ENCODE measurements at places on chromosomes 2 and 18.

GRCh38 chr2:124402274-124402673, 377.2 kb downstream of the CNTNAP5 start:
- DNase-seq: no peak

- no peak for DNase-seq
Observed at GRCh38 chr18:76584414-76585310, 89.6 kb upstream of the ZNF516 start.

- no peak for DNase-seq
Observed at GRCh38 chr2:33949371-33949770, 350.3 kb upstream of the FAM98A start.

- no peak for DNase-seq
Observed at GRCh38 chr2:241871538-241872312, 2.2 kb downstream of the RTP5 start.

GRCh38 chr2:170206246-170206645, 28.3 kb downstream of the MYO3B start:
- no peak for DNase-seq

DNA sequence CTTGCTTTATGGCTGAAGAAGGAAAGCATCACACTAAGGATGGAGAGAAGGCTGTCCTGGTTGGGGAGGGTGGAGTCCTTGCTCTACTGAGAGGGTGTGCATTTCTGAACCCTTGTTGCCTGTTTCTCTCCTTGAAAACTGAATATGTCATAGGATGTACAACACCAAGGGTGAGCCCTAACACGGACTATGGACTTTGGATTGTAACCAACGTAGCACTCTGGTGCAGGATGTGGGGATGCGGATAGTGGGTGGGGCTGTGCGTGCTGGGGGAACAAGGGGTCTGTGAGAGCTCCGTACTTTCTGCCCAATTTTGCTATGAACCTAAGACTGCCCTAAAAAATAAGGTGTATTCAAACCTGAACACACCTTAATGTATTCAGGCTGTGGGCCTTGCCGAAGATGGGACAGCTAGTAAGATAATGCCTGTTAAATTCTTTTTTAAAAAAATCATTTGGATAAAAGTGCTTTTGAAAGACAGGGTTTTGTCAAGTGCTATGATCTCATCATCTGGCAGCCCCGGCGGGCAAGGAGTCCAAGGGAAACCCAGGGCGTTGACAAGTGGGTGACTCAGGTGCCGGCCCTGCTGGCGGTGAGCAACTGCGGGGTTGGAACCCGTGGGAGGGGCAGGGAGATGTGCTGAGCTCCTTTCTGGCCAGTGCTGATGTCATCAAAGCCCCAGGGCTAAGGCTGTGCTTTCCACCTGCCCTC, 54.0 kb downstream of the GATA6 start:
- no peak for DNase-seq

- DNase-seq: peak; percentile 51
Observed at GRCh38 chr2:203909261-203909967, 27.1 kb upstream of the ICOS start.

- peak; percentile 91 for DNase-seq
Observed at GRCh38 chr2:17753803-17754663, at the start of the genes GEN1 and SMC6. TSS of gene GEN1 (plus strand) at chr2:17754138. CDS start at chr2:17759944, 5,806 bp downstream. TSS of gene SMC6 (minus strand) at chr2:17753810. CDS start at chr2:17745946, 7,864 bp downstream.

DNA sequence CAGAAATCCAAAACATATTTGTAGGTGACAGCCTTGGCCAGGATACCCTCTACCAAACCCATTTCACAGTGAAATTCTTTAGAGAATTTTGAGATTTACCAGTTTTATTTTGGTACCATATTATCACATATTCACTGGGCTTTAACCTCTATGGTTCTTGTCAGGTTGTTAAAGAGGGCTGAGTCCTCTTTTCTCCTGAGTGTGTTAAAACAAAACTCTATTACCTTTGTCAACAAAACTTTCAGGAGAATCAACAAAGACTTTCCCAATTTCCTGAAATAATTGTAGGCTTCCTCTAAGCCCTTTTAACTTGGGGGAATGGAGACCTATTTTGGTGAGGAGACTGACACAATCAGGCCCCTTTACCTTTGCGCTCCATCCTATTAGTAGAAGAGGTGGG, 155.2 kb downstream of the TRABD2A start:
- DNase-seq: no peak

GRCh38 chr2:216341121-216341520, 31.2 kb downstream of the MARCHF4 start:
- no peak for DNase-seq

GRCh38 chr18:63096327-63096874, 223.2 kb downstream of the BCL2 start:
- DNase-seq: no peak

DNA sequence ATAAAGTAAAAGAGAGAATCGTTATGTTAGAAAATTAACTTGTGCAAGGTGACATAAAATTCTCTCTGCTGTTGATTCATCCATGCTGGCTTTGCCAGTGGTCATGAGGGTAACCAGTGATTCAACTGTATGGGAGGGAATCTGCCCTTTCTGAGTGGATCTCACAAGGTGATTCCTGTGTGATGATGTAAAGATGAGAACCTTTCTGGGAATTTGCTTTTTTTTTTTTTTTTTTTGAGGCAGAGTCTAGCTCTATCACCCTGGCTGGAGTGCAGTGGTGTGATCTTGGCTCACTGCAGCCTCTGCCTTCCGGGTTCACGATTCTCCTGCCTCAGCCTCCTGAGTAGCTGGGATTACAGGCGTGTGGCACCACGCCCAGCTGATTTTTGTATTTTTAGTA, 23.3 kb downstream of the RAB31 start:
- no peak for DNase-seq

- no peak for DNase-seq
Observed at GRCh38 chr2:39127973-39128372, 7.1 kb upstream of the SOS1 start.

DNA sequence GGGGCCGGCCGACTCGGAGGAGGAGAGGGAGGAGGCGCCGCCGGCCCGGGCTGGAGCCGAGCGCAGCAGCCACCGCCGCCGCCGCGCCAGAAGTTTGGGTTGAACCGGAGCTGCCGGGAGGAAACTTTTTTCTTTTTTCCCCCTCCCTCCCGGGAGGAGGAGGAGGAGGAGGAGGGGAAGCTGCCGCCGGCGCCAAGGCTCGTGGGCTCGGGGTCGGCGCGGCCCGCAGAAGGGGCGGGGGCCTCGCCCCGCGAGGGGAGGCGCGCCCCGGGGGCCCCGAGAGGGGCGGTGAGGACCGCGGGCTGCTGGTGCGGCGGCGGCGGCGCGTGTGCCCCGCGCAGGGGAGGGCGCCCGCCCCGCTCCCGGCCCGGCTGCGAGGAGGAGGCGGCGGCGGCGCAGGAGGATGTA, 316 bp downstream of the CRIM1 start:
- no peak for DNase-seq

DNA sequence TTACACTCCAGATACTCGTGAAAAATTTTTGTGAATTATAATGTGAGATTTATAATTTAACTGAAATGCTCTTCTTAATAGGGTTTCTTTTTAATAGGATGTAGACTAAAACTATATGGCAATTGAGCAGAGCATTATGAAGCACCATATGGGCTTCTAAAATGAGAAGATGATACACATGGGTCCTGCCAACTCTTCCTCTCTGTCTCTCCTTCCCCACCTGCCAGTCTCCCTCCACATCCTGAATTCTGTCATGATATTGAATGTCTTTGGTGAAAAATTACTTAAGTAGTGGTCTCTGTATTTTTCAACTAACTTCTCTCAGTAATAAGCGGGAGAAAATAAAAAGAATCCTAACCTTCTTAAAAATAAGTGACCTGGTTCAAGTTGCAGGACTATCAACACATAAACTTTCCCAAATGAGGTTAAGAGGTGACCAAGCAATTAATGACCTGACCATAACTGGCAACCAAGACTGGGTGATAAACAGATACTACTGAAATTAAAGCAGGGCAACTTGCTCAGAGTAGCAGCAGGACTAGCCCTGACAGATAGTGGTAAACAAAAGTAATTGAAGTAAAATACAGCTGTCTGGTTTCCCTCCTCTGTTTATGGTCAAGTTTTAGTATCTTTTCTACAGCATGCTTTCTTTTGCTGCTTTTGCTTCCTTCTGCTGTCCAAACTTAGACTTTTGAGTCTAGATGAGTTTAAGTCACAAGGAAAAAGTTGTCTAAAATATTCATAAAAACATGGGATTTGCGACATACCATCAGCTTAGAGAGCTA, 117.1 kb upstream of the PDE1A start:
- no peak for DNase-seq

- DNase-seq: peak; percentile 62
Observed at GRCh38 chr2:73285159-73285739, 971 bp upstream of the FBXO41 start.

- no peak for DNase-seq
Observed at GRCh38 chr18:63951302-63951705, 2.2 kb downstream of the HMSD start.

DNA sequence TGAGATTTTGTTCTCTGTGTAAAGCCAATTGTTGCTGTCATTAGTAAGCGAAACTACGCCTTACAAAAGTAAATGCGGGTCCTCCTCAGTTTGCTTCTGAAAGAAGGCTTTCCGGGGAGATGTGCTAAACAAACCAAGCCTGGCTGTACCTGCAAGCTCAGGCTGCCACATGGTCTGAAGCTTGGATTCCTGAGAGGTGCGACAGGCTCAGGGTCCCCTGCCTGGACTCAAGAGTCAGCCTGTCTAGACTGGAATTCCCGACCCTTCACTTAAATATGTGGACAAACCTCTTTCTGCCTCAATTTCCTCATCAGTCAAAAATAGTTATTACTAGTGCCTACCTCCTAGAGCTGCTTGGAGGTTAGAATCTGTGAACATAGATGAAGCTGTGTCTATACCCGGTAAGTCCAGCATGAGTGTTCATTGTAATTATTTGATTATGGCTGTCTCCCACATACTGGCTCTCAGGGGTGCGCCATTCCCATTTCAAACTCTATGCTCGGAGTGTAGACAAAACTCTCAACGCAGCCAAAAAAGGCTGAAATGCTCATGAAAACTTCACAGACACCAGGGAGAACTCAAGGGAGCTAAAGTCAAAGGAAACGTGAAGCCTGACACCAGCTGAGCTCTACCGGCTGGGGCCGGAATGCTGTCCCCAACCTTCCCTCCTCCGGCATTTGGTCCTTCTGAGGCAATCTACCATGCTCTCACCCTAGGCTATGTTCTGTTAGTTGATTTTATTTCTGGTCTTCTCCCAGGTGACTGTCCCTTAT, 31.4 kb downstream of the SOWAHC start:
- no peak for DNase-seq

GRCh38 chr2:148989882-148990493, 48.5 kb upstream of the LYPD6B start:
- no peak for DNase-seq

DNA sequence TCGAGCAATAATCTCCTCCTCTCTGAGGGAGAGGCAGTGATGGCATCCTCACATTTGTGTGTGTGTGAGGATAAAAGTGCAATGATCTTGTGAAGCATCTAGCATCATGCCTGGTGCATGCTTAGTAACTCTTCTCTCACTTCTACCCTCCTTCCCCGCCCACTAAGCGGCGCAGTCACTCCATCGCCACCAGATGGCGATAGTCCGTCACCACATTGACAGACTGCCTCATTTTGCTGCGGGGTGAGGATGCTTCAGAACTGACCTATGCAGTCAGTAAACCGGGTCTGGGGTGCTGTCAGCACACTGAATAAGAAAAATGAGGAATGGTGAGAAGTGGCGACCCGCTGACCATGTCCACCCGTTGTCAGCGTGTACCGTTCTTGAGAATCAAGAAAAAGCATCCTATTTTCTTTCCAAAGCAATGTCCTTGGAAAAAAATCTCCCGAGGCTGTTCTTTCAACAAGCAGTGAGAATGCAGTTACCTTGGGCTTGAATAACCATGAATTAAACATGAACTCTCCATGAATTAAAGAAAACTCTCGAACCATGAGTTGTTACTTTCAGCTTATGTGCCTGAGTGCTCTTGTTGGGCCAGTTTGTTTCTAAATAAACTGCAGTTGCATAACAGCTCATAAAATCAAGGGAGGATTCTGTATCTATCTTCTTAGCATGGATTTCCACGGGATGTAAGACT, 37.3 kb upstream of the TMEM177 start:
- peak; percentile 82 for DNase-seq

- no peak for DNase-seq
Observed at GRCh38 chr18:67514901-67515540, 1.5 kb downstream of the DSEL start.
